ENCODE measurements at places on chromosomes 12 and 14. TPM values are rescaled to one million over a fixed set of nuclear protein-coding genes. Genes with fewer than 3 reads are reported as not detected.

The KLRB1 gene
- not detected for polyA plus RNA-seq

DNA sequence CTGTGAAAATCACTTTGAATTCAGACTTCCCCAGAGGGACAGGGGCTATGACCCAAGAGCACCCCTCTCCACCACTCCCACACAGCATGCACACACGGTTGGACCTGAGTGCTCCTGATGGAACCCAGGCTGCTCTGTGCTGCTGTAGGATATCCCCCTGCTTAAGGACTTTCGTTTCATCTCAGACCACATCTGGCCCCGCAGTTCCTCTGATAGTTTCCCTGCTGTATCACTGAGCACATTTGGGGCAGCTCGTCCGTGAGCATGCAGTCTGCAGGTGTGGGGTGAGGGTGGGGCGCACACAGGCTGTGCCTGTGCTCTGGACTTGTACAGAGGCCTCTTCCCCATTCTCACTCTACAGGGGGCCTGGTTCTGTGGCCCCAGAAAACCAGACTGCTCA, 345.2 kb upstream of the FKBP4 start:
- no peak for DNase-seq

GRCh38 chr12:65961190-65962035, 137.1 kb downstream of the HMGA2 start:
- DNase-seq = no peak

The NKX2-1 gene
- not detected for polyA plus RNA-seq

The PROX2 gene
- 0.01 TPM for polyA plus RNA-seq

The TRHDE gene
- polyA plus RNA-seq = 17.6 TPM

GRCh38 chr14:68147303-68147702, 327.7 kb downstream of the RAD51B start:
- peak; percentile 57 for DNase-seq
